ENCODE measurements at places on chromosomes 2 and 18.

GRCh38 chr2:239150125-239151011, 250.5 kb downstream of the HDAC4 start:
- no peak for DNase-seq

GRCh38 chr18:56067969-56068671, 480.1 kb upstream of the TCF4 start:
- DNase-seq = no peak

DNA sequence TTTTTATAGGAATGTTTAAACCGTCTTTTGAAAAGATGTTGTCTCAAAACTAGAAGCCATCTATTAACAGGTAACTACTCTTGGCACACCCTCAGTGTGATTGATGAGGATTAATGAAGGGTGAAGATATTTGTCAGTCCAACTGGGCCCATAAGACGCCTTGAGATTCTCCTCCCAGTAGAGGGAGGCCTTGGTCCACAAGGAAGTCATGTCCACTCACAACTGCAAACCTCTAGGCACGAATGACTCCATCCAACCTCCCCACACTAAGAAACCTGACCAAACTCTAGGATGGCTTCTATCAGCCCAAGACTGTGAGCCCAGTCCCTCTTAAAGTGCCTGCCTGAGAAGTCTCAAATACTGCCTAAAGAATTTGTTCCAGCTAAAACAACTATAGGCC, 19.2 kb upstream of the GRP start:
- no peak for DNase-seq

DNA sequence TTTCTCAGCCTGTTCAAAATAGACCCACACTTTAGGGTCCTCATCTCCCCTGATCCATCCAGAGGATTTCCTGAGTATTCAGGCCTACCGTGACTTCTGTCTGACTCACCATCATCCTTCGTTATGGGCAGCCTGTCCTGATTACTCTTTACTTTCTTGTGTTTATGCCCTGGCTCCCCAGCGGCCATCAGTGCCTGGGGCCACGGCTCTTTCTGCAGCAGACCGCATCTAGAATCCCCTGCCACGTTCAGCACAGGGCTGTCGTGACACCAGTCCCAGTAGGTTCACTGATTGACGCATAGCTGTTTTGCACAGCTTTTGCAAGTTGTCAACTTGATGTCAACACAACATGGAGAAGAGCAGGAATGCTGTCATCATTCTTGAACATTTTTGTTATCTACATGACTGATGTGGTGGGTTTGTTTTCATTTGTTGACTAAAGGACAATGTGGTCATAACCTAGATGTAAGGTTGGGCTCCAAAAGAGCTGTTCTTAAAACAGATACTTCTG, 225.6 kb downstream of the HAUS1 start:
- DNase-seq = no peak

DNA sequence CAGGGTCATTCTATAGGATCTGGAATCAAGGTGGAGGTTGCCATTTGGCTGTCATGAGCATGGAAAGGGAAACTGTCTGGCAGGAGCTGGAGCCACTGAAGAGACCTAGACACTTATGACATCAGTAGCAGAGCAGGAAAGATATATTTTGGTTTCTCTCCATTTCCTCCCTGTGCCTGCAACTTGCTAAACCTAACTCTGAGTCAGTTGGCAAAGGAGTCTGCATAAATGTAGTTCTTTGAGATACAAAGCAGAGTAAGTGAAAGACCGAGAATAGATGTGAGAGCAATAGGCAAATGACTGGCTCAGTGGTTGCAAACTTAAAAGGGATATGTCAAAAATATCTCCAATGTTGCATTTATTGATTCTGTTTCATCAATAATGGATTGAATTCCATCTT, 757.7 kb downstream of the KCNJ3 start:
- DNase-seq = no peak

GRCh38 chr2:35651688-35652323, 703.8 kb upstream of the CRIM1 start:
- DNase-seq = no peak

DNA sequence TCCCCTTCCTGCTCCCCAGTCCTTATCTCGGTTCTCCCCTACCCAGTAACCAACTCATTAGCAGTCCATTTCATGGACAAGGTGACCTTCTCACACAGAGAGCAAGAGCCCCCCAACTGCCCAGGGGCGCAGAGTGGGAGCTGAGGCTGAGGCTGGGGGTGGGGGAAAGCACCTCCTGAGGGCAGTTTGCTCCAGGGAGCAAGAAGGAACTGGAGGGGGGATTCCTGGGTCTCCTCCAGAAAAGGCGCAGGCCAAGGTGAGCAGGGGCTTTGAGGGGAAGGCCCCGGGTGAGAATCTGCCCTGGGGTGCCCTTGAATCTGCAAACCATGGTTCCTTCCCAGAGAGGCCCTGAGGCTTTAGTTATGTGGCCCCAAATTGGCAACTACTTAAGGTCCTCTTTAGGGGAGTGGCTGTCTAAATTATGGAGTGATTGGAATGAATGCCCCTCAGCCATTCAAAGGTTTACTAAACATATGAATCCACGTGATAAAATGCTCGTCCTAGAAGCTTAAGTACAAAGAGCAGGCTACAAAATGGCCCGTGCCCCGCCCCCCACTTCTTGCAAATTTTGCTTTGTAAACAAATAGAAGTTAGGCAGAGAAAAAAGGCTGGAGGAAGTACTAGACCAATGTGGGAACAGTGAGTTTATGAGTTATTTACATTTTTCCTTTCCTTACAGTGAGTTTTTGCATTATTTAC, 123.5 kb upstream of the HS6ST1 start:
- DNase-seq = peak; percentile 27

- no peak for DNase-seq
Observed at GRCh38 chr18:62091487-62092120, 95.3 kb downstream of the PIGN start.

GRCh38 chr18:48832938-48833700, 117.6 kb downstream of the SMAD7 start:
- no peak for DNase-seq

GRCh38 chr2:23721454-23721826, 205.5 kb downstream of the ATAD2B start:
- DNase-seq = no peak

- no peak for DNase-seq
Observed at GRCh38 chr2:15675456-15676195, 84.0 kb downstream of the DDX1 start.

GRCh38 chr18:48030616-48031480, 100.4 kb upstream of the SMAD2 start:
- DNase-seq = peak; percentile 50

DNA sequence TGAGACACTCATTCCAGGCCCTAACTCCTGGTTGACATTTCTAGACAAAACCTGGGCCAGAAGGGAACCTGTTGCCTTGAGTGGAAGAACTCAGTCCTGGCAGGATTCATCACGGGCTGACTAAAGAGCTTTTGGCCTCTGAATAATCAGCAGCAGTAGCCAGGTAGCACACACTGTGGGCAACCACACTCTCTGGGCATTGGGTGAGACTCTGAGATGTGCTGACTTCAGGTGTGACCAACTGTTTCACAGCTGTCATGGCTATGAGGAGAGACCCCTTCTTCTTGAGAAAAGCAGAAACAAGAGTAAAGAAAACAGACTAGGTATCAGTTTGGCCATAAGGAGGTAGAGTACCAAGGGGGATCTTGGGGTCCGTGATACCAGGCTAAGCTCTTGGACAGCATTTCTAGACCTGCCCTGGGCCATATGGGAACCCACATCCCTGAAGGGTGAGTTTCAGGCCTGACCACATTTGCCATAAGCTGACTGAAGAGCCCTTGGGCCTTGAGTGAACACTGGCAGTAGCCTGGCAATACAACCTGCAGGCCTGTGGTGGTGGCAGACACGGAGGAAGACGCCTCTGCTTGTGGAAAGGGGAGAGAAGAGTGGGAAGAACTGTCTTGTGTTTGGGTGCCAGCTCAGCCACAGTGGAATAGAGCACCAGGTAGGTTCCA, 230.9 kb downstream of the DLGAP1 start:
- DNase-seq = no peak

GRCh38 chr2:180614776-180615175, 365.6 kb upstream of the UBE2E3 start:
- DNase-seq = no peak

DNA sequence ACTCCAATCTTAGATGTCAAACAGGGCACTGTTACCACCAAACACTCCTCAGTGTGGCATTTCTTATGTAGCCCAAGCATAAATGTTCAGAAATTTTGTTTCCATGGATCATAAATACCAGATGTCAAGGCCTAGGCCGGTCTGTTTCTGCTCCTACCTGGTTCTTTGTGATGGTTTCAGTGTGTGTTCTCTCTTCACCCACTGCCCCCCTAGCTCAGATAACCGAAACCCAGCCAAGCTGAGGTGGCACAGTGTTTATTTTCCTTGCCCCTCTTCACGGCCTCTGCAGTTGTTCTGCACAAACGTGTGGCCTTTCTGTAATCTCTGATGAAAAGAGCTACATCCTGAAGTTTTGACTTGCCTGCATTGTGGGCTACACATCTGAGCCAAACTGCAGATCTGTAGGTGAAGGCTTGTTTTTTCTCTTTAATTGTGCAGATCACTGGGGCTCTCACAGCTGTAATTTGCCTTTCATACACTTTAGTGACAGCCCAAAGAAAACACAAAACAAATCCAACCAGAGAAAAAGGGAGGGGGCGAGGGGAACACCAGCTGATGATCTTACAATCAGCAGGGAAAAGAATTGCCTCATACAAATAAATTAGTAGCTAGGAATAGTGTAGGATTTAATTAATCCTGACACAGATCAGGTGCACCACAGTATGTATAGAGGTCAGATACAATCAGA, 99.1 kb downstream of the NRP2 start:
- no peak for DNase-seq

- no peak for DNase-seq
Observed at GRCh38 chr2:5454051-5454390, 238.2 kb upstream of the SOX11 start.

- no peak for DNase-seq
Observed at GRCh38 chr2:86211033-86211795, 12.0 kb downstream of the MRPL35 start.

DNA sequence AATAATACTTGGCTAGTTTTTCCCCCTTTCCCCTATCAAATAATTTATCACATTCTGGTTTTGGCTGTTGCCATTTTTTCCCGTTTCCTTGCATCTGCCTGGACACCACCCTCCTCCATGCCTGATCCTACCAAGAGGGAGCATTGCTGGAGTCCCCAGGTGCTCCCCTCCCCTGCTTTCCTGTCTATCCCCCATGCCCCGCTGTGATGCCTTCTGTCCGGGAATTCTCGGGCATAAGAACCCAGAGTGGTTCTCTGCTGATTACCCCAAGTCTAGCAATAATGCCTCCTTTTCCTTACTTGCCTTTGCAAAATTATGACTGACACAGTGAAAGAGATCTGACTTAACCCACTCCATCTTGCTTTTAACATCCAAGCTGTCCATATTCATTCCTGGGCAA, 248.0 kb upstream of the PXDN start:
- DNase-seq = no peak
